A549 treated with Hydrocortisone at 1 μM for 4 hours (cell line): ENCODE measurements at places on chromosomes 13 and 19. TPM values are rescaled to one million over a fixed set of nuclear protein-coding genes. Genes with fewer than 3 reads are reported as not detected.

KIR2DL1 gene
- 0.05 TPM in 1 of 5 replicates, not detected in the others for total RNA-seq

TPTE2 gene
- total RNA-seq, result not detected in 5 replicates

RAB20 gene
- 1.5 to 2.1 TPM (median 1.8 TPM) in 5 replicates for total RNA-seq

TNFSF11 gene
- total RNA-seq, result not detected in 5 replicates

RINL gene
- total RNA-seq, result 1.9 to 2.9 TPM (median 2.5 TPM) in 5 replicates

ACP7 gene
- total RNA-seq, result 0.05 to 0.25 TPM (median 0.07 TPM) in 5 replicates

PRKCG gene
- 3.6 to 6.8 TPM (median 5.6 TPM) in 5 replicates for total RNA-seq

ONECUT3 gene
- not detected in 5 replicates for total RNA-seq

SLC8A2 gene
- 0.16 to 0.23 TPM (median 0.22 TPM) in 5 replicates for total RNA-seq

PSPN gene
- 0.46 to 1.0 TPM (median 0.77 TPM) in 5 replicates for total RNA-seq

ZNF724 gene
- 0.55 to 1.1 TPM (median 0.83 TPM) in 5 replicates for total RNA-seq

IGFL3 gene
- total RNA-seq, result 0.35 to 0.39 TPM in 2 of 5 replicates, not detected in the others

SIGLECL1 gene
- total RNA-seq, result not detected in 5 replicates

TMEM221 gene
- total RNA-seq, result 0.47 to 0.76 TPM (median 0.56 TPM) in 5 replicates
